Stimulated activated CD8-positive, alpha-beta memory T cell treated with anti-CD3 and anti-CD28 coated beads, Interleukin-7, amount 100 ng/mL, for 1 hour (primary cell): ENCODE measurements at places on chromosomes 16 and 17.
A peak's percentile ranks its signal among the peaks of the same experiment; 100 is the strongest.

- DNase-seq, result no peak
Measured at GRCh38 chr17:77560841-77561240, 397.7 kb upstream of the TNRC6C start.

DNA sequence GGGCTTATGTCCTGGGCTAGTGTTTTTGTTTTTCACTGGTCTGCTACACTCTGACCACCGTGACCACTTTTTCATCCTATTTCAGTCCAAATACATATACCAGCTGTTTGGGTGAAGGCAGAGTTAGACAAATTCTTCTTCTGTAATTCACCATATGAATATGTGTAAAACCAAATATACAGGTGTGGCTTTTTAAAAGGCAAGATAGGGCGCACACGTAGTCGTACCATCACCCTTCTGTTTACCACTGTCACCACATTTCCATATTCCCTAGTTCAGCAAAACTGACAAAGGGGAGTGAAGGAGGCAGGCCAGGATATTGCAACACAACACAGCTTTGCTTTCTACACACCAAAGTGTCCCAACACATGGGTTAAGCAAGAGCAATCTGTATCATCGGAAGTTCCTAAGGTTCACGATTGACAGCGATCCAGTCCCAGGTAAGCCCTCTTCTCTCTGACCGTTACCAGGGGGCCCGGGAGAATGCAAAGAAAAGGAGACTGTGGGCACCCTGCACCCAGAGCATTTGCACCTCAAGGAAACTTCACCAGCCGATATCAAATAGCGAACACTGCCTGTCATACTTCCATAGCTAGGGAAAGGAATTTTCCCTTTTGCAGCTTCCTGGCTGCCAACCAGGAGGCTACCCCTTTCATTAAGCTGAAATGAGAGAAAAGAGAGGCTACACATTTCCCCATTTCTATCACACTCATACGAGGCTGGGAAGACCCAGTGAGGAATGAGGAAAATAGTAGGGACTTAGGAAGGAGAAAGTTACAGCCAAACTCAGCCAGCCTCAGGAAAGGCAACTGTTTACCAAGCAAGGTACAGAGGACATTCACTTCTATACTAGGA lies 23.1 kb downstream of the CREBBP start:
- DNase-seq, result no peak

DNA sequence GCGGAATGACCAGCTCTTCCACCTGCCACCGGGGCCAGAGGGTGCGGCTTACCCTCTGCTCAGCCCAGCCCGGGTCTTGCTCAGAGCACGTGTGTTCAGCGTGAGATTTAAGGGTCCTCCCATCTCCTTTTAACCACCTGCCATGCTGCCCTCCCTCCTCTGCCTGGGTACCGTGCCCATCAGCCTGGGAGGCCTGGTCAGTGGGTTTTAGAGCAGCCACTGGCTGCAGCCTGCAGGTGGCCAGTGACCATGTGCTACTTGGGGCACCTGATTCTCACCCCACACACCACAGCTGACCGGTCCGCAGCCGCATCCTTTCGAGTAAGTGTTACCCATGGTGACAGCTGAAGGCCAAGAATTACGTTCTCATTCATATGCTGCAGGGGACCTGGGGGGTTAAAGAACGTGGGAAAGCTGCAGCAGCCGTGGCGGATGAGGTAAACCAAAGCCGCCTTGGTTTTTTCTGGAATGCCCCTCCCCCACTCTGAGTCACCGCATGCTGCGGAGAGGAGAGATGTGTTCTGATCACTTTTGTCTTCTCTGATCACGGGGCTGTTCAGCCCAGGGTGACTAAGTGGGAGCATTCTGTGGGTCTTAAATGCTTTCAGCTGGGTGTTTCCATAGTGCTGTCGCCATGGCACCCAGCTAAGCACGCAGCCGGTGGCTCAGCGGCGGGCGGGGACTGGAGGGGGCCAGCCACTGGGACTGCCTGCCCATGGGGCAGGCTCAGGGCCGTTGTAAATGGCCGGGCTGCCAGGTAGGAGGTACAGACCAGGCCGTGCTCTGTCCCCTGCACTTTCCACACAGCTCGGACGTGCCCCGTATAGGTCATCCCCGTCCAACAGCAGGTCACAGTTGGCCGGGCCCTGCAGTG lies 59.8 kb downstream of the BAIAP2 start:
- DNase-seq, result peak; percentile 92

- DNase-seq, result no peak
Measured at GRCh38 chr16:30748634-30749445, 615 bp downstream of the PHKG2 start.

DNA sequence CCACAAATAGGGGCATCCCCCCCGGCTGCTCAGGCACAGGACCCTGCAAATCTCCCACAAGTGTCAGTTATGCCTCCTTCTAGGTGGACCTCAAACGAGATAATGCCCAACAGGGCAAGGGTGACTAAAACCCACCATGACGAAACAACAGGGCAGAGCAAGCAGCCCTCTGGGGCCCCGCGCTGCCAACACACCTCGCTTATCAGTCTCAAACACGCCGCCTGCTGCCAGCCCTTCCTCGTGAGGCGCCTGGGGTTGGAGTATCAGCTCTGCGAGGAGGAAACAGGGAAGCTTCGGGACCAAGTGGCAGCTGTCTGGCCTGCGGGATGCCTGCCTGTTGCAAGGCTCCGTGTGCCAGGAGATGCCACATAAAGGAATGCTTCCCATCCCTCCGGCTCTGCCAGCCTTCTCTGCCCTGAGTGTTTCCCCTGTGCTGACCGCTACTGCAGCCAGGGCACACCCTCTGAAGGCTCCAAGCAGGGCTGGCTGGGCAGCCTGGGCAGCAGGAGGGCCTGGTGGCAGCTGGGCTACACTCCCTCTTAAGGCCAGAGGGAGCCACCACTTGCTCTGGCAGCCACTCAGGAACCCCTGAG lies 2.5 kb downstream of the SMIM5 start:
- DNase-seq, result no peak

DNA sequence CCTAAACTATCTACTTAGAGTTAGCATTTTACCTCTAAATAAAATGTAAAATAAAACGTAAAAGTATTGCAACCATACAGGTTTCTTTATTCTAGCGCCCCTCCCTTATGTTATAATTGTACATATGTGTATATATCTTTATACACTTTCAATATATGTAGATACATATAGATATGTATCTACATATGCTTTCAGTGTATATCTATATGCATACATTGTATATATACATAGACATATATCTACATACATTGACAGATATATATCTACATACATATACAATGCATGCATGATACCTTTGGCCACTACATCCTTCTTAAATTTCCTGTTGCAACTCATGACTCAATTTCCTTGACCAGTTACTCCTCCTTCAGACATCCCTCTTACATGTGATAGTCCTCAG lies 16.7 kb downstream of the BPTF start:
- no peak for DNase-seq

- DNase-seq, result no peak
Measured at GRCh38 chr17:73105431-73105830, 12.9 kb upstream of the SLC39A11 start.

- DNase-seq, result no peak
Measured at GRCh38 chr17:47692895-47693730, 848 bp upstream of the TBKBP1 start.

DNA sequence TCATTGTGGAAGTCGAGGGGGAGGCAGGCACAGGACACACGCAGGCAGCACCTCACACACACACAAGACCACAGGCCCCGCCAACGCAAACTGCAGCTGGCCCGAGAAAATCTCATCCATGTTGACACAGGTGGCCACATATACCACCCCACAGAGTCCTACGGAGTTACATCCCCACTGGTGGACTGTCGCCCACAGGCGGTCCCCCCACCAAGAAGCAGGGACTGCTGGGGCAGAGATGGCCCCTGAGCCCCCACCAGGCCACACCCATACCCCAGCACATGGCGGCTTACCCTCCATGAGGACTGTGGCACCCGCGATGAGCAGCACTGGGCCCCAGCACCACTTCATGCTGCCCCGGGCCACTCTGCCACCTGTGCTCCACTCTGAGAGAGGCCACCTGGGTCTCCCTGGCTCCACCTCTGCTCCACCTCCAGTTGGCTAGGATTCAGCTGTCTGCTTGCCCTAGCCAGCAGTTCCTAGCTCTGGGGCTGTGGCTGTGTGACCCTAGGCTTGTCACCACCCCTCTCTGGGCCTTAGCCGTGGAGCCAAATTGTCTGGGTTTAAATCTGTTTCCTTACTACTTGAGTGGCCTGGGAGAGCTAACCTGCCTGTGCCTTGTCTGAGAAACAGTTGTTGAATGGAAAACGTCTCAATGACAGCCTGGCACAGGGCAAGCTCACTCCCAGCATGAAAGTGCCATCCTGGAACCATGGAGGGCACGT lies at the start of gene PRSS53:
Gene PRSS53 (minus strand): TSS at position 485 of the 725 bp plus-strand sequence. CDS start 134 bp downstream, at position 351.
- DNase-seq, result no peak

DNA sequence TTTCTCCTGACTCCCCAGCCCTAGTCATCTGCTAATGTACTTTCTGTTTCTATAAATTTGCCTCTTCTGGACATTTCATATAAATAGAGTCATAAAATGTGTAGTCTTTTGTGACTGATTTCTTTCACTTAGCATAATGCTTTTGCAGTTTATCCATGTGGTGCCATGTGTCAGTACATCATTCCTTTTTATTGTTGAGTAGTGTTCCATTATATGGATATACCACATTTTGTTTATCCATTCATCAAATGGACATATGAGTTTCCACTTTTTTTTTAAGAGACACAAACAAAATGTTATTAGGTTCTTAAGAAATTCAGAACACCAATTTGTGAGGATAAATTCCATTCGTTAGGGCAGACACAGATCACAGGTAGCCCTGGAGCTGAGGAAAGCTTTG lies 11.0 kb downstream of the DBF4B start:
- DNase-seq, result no peak

DNA sequence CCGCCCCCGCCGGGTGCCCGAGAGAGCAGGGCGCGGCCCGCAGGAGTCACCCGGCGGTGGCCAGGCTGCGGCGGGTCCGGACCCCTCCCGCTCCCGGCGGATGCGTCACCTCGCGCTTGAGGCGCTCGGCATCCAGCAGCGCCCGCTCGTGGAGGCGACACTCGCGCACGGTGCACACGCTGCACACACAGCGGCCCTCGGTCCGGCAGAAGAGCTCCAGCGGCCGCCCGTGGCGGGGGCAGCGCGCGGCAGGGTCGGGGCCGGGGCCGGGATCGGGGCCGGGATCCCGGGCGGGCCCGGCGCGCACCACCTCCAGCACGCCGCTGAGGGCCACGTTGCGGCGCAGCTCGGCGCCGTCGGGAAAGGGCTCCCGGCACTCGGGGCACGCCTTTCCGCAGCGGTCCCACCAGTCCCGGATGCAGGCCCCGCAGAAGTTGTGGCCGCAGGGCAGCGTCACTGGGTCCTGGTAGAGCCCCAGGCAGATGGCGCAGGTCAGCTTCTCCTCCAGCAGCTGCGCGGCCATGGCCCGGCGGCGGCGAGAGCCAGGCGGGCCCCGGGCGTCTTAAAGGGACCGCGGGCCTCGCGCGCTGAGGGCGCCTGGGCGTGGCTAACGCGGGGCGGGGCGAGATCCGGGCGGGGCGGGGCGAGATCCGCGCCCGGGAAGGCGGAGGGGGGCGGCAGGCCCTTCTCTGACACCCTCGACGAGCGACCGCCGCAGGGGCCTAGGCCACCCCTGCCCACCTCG lies at the start of gene TRIM65:
Gene TRIM65 (minus strand): TSS at position 537 of the 745 bp plus-strand sequence. CDS start 14 bp downstream, at position 523.
- DNase-seq, result peak; percentile 52

GRCh38 chr17:47120521-47121095 lies 68.5 kb downstream of the CDC27 start:
- DNase-seq, result no peak

DNA sequence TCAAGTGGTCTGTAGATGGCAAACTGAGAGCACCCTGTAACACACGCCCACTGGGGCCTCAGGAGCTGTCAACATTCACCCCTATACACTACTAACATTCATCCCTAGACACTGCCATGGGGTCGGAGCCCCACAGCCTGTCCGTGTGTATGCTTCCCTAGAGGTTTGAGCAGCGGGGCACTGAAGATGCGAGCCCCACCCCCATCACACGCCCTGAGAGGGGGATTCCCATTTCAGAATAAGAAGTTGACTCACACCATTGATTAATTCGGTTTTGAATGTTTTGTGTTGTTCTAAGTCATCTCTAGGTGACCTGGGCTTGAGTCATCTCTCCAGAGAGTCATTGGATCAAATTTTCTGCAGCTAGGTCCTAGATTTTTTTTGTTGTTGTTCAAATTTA lies 37.3 kb upstream of the MMD start:
- no peak for DNase-seq

DNA sequence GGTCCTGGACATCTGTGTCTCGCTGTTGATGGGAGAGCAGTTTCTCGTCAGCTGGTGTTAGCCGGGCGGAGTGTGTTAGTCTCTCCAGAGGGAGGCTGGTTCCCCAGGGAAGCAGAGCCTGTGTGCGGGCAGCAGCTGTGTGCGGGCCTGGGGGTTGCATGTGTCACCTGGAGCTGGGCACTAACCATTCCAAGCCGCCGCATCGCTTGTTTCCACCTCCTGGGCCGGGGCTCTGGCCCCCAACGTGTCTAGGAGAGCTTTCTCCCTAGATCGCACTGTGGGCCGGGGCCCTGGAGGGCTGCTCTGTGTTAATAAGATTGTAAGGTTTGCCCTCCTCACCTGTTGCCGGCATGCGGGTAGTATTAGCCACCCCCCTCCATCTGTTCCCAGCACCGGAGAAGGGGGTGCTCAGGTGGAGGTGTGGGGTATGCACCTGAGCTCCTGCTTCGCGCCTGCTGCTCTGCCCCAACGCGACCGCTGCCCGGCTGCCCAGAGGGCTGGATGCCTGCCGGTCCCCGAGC lies 17.9 kb downstream of the GAA start:
- no peak for DNase-seq

GRCh38 chr16:35552763-35553162 lies 2093.4 kb downstream of the TP53TG3F start:
- DNase-seq, result no peak

- no peak for DNase-seq
Measured at GRCh38 chr16:1546430-1546829, 13.0 kb downstream of the TMEM204 start.

DNA sequence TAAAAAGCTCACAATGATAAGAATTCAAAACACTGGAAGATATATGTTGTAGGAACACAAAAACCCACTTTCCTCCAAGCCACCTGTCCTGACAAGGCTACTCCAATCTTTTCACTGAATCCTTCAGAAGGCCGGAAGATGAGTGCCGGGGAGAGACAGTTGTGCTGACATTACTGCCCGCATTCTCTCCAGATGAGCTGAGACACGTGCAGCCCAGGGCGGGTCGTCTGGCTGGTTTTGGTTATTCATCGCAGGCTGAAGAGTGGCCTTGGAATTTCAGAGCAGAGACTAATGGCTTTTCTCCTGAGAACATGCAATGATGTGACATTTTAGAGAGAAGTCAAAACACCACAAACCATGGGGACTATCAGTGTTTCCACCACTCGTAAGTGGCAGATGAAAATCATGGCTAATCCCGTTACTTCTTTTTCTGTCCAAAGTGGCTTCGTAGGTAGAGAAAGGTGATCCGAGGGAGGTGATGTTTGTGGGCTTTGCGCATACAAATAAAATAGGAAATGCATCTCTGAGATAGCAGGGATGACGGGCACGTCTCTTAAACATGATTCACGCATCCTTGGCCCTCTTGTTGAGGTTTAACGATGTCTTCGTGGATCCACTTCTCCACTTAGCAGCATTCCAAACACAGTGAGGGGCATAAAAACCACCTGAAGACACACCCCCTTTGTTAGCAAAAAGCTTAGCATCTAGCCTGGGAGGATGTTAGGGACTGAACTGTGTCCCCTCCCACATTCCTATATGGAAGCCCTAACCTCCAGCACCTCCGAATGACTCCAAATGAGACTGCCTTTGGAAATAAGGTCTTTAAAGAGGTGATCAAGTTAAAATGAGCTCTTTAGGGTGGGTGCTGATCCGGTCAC lies 134.0 kb downstream of the IRX3 start:
- DNase-seq, result no peak

- no peak for DNase-seq
Measured at GRCh38 chr17:73902416-73903181, 258.4 kb upstream of the SDK2 start.

GRCh38 chr17:80692931-80693467 lies 148.4 kb downstream of the RPTOR start:
- DNase-seq, result no peak
